ENCODE measurements at places on chromosomes 7 and 10. TPM values are rescaled to one million over a fixed set of nuclear protein-coding genes. Genes with fewer than 3 reads are reported as not detected.

Gene PDZD7
- total RNA-seq = 0.50 TPM

Gene TMEM26
- total RNA-seq = not detected

Gene NACAD
- 1.5 TPM for total RNA-seq

Gene TEX36
- total RNA-seq = not detected

Gene MMD2
- total RNA-seq = not detected

DNA sequence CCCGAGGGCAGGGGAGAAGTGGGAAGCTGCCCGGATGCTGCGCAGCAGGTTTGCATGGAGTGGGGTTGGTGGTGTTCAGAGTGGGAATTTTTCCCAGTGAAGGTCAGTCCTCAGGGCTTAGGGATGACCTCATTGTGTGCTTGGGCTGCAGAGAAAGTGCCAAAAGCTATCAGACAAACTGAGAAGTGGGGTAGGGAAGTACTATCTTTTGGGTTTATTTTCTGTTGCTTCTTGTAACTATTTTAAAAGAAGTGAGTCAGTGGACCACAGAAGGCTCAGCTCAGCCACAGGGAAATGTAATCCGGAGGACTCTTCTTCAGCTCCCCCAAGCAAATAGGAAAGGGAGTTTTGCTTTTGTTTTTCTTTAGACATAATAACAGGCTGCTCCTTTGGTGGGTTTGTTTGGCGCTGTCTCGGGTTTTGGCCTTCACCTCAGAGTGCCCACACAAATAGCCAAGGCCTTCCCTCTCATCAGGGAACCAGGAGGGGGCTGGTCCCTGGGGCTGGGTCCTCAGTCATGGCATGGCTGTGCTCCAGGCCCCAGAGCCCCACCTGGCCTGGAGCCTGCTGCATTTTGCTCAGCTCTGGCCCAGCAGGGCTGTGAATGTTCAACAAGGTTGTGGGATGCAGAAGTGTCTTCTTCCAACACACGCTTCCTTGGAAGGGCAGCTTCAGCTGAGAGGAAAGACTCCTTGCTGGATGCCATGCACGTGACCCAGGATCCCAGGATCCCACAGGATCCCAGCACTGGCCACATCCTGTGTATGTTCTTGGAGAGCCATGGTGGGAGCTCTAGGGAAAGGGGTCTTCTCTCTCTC is 5.4 kb upstream of the FAM170B start:
- no peaks in the 10 kb centered on the region for H3K27me3 ChIP-seq
- no peaks in the 10 kb centered on the region for H3K36me3 ChIP-seq
- peaks cover 57% of the 10 kb centered on the region for H3K4me1 ChIP-seq

DNA sequence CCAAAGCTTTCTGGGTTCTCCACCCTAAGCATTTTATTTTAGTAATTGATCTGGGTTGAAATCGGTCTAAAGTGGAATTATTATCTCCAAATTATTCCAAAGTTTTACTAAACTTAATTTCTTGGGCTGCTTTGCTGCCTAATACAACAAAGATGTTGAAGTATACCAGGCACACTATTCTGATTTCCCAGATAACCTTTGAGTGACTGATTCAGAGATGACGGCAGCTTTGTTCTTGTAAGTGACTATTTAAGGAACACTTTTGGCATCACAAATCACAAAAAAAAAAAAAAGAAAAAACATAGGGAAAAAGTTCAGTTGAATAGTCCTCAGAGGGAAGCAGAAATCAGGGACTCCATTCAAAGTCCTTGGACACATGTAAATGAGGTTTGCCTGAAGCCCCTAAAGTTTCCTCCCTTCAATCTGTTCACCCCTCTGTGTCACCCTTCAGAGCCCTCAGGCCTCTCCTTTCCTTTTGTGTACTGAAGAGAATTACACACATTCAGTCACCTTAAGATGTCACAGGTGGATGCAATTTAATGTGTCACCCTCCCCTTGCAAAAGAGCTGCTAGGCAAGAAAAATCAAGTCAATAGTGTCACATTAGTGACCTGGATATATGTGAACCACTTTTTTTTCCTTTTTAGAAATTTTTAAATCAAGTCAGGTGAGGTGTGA is 81.5 kb downstream of the RTKN2 start:
- H3K27me3 ChIP-seq = no peaks in the 10 kb centered on the region
- no peaks in the 10 kb centered on the region for H3K4me1 ChIP-seq
- DNase-seq = no peak

DNA sequence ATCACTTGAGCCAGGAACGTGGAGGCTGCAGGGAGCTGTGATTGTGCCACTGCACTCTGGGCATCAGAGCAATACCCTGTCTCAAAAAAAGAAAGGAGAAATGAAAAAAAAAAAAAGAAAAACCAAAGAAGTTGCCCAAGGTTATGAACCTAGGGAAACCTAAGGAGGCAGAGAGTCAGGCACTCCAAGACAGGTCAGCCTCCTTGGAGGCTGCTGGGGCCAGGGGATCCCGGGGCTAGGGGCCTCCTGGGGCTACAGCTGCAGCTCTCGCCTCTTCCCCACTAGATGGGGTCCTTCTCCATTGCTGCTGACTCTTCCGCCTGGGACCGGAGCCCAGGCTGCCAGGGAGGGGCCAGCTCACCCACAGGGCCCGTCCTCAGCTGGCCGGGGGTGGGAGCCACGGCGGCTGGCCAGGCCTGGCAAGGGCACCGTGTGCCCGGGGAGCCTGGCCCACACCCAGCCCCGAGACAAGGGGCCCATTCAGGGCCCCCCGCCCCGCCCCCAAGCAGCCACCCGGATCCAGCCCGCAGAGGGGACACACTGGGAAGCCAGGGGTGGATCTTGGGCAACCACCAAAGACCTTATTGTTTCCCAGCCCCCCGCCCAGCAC is 1.7 kb upstream of the SPACDR start:
- H3K4me3 ChIP-seq = no peak overlapping the region
- H3K27ac ChIP-seq = no peak overlapping the region
- H3K4me1 ChIP-seq = peaks cover 13% of the 10 kb centered on the region
- no peak for DNase-seq
- H3K36me3 ChIP-seq = peaks cover 43% of the 10 kb centered on the region

DNA sequence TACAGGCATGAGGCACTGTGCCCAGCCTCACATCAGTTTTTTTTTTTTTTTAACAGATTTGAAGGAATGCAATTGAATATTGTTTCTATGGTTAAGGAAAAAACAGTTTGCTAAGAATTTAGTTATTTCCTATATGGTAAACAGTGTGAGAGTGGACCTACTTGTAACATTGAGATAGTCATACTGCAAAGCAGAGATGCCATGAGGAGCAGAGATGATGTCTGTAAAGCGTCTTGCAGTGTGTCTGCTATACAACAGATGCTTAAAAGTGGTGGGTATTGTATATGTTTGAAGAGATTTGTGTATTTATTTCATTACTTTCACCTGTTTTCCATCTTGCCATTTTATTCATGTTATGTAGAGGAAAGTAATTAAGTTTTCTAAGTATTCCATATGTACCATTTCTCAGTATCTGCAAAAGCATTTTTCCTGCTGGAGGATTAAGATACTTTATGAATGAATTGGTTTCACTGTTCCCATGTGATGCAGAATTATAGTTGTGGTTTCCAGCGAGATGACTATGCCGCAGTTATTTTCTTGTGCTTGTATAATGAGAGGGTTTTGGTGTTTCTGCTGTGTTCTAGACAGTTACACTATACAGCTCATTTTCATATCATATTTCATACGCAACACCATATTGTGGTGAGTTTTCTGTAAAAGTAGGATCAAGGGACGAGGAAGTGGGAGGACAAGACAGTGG is 26.6 kb downstream of the TET1 start:
- DNase-seq = no peak
- H3K4me3 ChIP-seq = no peak overlapping the region
- peaks cover 3% of the 10 kb centered on the region for H3K36me3 ChIP-seq
- H3K27me3 ChIP-seq = no peaks in the 10 kb centered on the region
- H3K27ac ChIP-seq = no peak overlapping the region

DNA sequence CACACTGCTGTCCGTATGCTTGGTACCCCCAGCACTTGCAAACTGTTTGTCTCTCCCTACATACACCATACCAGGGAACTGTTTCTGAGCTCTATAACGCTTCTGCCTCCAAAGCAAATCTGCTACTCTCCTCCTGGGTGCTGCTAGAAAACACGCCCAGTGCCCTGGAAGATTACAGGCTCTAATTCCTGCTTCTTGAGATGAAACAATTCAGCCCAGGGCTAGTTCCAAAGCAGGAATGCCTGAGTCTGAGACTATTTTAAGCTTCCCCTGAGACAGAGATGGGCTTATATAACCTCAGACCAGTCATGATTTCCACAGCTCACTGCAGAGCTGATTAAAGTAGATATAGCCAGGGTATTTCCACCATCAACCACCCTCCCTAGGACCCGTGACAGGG is 327.1 kb downstream of the GPR158 start:
- H3K36me3 ChIP-seq = no peaks in the 10 kb centered on the region
- no peak for DNase-seq
- H3K4me3 ChIP-seq = no peak overlapping the region
- no peak overlapping the region for H3K27ac ChIP-seq
- H3K27me3 ChIP-seq = peaks cover 24% of the 10 kb centered on the region

GRCh38 chr7:77427996-77428603 is 12.0 kb upstream of the GSAP start:
- H3K4me1 ChIP-seq = peaks cover 39% of the 10 kb centered on the region
- no peaks in the 10 kb centered on the region for H3K27me3 ChIP-seq
- H3K36me3 ChIP-seq = no peaks in the 10 kb centered on the region
- DNase-seq = peak; percentile 69
- H3K27ac ChIP-seq = peak overlapping the region; percentile 90

DNA sequence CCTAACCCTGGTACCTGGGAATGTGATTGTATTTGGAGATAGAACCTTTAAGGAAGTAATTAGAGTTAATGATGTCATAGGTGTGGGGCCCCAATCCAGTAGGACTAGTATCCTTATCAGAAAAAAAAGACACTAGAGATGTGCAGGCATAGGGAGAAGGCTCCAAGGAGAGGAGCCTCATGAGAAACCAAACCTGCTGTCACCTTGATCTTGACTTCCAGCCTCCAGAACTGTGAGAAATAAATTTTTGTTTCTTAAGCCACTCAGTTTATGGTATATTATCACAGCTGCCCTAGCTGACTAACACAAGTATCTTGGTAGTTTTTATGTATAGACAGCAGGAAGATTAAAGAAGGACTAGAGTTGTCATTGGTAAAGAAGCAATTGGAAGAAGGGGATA is 23.9 kb upstream of the CELF2 start:
- H3K36me3 ChIP-seq = no peaks in the 10 kb centered on the region
- H3K27me3 ChIP-seq = no peaks in the 10 kb centered on the region
- no peaks in the 10 kb centered on the region for H3K4me1 ChIP-seq
- no peak for DNase-seq
- no peak overlapping the region for H3K27ac ChIP-seq

DNA sequence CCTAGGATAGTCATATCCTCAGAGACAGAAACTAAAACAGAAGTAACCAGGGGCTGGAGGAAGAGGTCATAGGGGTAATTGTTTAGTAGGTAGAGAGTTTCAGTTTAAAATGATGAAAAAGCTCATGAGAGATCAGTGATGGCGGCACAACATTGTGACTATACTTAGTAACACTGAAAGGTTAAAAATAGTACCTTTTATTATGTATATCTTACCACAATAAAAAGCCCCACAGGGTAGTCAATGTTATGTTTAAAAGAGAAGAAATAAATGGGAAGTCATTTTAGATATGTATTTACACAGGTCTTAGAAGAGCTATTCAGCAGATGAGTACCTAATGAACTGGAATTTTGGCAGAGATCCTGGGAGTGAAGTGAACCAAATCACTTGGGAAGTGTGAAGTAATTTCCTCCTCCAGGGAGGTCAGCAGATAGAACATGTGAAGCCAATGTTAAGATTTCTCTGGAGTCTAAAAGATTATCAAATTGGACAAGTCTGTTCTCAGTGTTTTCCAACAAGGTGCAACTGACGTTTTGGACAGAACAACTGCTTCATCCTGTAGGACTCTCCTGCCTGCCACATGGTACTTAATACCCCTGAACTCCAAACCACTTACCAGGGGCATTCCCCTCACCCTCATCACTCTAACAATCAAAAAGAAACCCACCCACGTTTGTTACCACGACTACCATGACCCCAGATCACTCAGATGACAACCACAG is 6.4 kb downstream of the CDCA7L start:
- no peak overlapping the region for H3K4me3 ChIP-seq
- H3K27ac ChIP-seq = no peak overlapping the region
- H3K36me3 ChIP-seq = peaks cover 10% of the 10 kb centered on the region
- peaks cover 21% of the 10 kb centered on the region for H3K4me1 ChIP-seq
- DNase-seq = no peak

DNA sequence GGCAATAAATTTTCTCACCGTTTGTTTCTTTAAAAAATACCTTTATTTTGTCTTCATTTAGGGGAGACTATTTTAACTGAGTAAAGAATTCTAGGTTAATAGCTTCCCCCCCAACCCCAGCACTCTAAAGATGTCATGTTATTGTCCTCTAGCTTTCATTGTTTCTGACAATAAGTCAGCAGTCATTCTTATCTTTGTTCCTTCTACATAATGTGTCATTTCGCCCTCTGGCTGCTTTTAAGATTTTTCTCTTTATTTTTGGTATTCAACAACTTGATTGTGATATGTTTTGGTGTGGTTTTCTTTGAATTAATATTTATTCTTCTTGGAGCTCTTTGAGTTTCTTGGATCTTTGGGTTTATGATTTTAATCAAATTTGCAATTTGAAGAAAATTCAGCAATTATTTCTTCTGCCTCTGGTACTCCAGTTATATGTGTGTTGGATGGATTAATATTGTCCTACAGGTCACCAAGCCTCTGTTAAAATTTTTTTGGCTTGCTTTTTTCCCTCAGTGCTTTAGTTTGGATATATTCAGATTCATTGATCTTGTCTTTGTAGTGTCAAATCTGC is 64.6 kb upstream of the ELN start:
- H3K36me3 ChIP-seq = no peaks in the 10 kb centered on the region
- H3K27ac ChIP-seq = no peak overlapping the region
- no peak overlapping the region for H3K4me3 ChIP-seq
- no peaks in the 10 kb centered on the region for H3K27me3 ChIP-seq
- H3K4me1 ChIP-seq = no peaks in the 10 kb centered on the region

GRCh38 chr10:71696628-71697326 is 22.8 kb downstream of the C10orf105 start:
- no peak overlapping the region for H3K4me3 ChIP-seq
- no peaks in the 10 kb centered on the region for H3K27me3 ChIP-seq
- H3K4me1 ChIP-seq = peaks cover 14% of the 10 kb centered on the region
- no peak overlapping the region for H3K27ac ChIP-seq
- peak; percentile 49 for DNase-seq

GRCh38 chr10:116815641-116816415 is 33.5 kb upstream of the ENO4 start:
- DNase-seq = no peak
- no peak overlapping the region for H3K27ac ChIP-seq
- H3K36me3 ChIP-seq = no peaks in the 10 kb centered on the region
- H3K4me1 ChIP-seq = no peaks in the 10 kb centered on the region
- H3K4me3 ChIP-seq = no peak overlapping the region

- no peaks in the 10 kb centered on the region for H3K27me3 ChIP-seq
- peaks cover 41% of the 10 kb centered on the region for H3K4me1 ChIP-seq
- H3K27ac ChIP-seq = no peak overlapping the region
Measured at GRCh38 chr10:48389272-48389671, 82.8 kb downstream of the MAPK8 start.

GRCh38 chr10:51186361-51186760 is 112.1 kb downstream of the PRKG1 start:
- H3K4me1 ChIP-seq = no peaks in the 10 kb centered on the region
- H3K27ac ChIP-seq = no peak overlapping the region
- no peak overlapping the region for H3K4me3 ChIP-seq
- H3K27me3 ChIP-seq = no peaks in the 10 kb centered on the region

All from SJSA1 (cell line).